Activated CD4-positive, alpha-beta T cell treated with anti-CD3 and anti-CD28 coated beads, Interleukin-10, Interleukin-2, amounts not matched to agents 100 ng/mL and 50 ng/mL, durations not matched to agents 16 hours and 8 hours (primary cell): ENCODE measurements at places on chromosomes 2 and 18.
A peak's percentile ranks its signal among the peaks of the same experiment; 100 is the strongest.

DNA sequence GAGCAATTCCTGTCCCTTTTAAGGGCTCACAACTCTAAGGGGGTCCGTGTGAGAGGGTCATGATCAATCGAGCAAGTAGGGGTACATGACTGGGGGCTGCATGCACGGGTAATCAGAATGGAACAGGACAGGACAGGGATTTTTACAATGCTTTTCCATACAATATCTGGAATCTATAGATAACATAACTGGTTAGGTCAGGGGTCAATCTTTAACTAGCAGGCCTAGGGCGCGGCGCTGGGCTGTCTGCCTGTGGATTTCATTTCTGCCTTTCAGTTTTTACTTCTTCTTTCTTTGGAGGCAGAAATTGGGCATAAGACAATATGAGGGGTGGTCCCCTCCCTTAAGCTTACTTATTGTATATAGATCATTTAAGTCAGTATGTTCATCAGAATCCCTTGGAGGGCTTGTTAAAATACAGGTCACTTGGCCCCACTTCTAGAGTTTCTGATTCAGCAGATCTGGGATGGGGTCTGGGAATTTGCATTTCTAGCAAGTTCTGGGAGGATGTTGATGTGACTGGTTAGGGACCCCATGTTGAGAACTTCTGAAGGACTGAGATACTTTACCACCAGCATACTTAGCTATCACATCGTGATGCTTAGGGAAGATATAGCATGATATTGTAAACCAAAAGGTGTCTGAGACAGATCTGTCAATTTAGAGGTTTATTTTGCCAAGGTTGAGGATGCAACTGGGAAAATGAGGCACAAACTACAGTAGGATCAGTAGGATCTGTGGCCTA is 2.8 kb upstream of the INPP4A start:
- no peak for DNase-seq

GRCh38 chr2:231169488-231169887 is 28.9 kb upstream of the ARMC9 start:
- DNase-seq: no peak

GRCh38 chr2:69565431-69565839 is 78.1 kb downstream of the AAK1 start:
- DNase-seq: peak; percentile 77

GRCh38 chr2:168075446-168075845 is 171.9 kb downstream of the STK39 start:
- DNase-seq: no peak

DNA sequence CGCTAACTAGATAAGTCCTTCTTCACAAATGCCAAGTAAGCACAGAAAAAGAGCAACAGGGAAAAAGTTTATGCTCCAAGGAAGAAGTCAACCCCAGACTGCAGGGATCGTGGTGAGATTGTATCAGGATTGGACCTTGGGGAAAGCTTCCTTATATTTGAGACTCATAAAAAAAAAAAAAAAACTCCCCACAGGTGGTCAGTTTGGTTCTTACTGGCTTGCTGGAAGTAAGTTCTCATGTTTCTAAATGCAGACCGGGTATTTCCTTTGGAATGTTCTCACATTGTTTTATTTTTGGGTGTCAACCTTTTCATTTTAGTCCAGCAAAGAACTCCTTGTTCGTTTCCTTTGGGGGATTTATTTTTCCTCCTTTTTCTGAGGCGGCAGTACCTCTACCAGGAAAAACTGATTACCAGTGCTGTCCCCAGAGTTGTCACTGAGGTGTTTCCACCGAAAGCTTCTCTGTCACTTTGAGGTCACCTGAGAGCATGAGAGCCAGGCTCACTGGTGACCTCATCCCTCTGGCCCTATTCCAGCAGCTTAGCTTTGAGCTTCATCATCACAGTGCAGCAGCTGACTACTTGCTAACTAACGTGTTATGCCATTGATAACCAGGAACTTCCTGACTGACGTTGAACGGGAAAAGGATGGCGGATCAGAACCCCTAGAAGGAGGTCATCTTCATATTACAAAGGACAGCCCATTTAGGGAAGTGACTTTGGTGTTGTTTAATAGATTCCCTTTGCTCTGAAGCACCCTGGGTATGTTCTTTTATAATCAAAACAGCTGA is 16.8 kb upstream of the ATP8B1 start:
- DNase-seq: no peak

DNA sequence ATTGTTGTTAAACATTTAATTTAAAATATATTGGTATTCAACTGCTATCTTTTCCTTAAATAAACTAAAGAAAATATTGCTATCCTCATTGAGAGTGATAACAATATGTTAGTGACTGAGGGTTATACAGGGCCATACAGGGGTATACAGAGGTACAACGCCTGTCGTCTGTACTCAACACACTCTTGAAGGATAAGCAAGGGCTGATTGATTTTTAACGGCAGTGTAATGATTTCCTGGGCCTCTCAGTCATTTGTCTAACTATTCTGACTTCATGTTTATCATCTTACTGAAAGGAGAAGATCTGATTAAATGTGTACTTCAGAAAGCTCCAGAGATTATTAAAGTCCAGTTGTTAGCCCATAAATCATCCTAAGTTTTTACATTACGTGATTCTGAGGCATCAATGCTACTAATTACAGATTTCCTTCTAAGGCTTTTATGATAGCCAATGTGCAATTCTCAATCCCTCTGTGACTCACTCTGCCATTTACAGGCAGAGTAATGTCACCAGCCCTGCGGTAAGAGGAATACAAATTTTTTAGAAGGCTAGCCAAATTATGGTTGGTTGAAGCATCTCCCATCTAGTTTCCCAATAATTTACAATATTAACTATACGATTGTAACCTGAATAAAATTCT is 893.0 kb upstream of the CHAC2 start:
- no peak for DNase-seq

DNA sequence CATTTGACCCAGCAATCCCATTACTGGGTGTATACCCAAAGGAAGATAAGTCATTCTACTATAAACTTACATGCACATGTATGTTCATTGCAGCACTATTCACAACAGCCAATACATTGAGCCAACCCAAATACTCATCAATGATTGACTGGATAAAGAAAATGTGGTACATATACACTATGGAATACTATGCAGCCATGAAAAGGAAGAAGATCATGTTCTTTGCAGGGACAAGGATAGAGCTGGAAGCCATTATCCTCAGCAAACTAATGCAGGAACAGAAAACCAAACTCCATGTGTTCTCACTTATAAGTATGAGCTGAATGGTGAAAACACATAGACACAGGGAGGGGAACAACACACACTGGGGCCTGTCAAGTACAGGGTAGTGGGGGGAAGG is 226.7 kb upstream of the HNMT start:
- no peak for DNase-seq

DNA sequence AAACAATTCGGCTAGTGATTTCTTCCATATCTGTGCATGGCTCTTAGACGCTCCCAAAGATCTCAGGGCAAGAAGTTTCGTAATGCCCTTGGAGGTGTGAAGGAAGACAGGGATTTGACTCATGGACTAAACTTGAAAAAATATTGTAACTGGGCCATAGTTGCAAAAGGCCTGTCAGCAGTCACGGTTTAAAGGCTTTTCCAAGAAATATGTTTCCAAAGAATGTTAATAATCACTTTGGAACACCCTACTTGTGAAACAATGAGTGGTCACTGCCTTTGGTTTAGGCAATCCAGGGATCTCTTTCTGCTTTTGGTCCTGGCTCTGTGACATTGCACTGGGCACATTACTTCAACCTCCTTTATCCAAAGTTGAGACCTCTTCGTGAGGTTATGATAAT is 102.5 kb upstream of the RASGRP3 start:
- DNase-seq: no peak

- DNase-seq: no peak
Measured at GRCh38 chr2:29417630-29418029, 302.4 kb downstream of the CLIP4 start.

DNA sequence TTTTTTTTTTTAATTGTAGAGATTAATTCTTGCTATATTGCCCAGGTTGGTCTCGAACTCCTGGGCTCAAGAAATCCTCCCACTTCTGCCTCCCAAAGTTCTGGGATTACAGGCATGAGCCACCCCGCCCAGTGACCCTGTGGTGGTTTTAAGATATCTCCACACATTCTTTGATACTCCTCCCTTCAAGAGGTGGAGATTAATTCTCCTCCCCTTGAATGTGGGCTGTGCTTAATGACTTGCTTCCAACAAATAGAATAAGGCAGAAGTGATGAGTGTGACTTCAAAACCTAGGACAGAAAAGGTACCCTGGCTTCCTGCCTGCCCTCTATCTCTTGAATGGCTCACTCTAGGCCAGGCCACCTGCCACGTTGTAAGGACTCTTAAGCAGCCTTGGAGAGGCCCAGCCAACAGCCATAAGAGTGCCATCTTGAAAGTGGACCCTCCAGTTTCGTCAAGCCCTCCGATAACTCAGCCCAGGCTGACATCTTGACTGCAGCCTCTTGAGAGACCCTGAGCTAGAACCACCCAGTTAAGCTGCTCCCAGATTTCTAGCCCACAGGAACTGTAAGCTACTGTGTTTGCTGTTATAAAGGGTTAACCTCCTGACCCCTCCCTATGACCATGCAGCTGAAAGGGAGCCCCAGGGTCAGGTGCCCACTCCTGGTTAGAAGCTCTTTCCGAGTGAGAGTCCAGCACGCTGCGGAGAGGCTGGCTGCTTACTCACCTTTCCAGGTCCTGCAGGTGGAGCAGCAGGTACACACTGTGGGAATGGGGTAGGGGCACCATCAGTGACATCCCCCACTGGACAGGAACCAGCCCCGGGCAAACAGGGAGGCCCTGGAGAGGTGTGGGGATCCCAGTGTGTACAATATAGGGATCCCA is 27.6 kb downstream of the MRPL35 start:
- no peak for DNase-seq

- no peak for DNase-seq
Measured at GRCh38 chr2:174322149-174322548, 12.6 kb upstream of the SP9 start.

DNA sequence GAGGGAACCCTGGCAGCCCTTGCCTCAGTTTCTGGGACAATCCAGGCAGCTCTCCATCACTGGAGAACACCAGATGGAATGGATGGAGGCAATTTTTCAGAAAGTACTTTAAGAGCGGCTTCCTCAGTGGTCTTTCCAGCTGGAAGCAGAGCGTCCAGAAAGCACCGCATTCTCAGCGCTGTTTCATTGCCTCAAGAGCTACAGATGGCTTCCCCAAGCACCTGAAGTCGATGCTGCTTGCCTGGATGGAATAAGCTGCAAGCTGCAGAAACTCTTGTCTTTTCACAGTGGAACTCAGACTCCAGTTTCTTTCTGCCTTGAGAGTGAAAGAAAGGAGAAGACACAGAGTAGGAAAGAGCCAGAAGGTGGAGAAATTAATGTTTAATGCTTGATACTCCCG is 766.9 kb downstream of the TDRD15 start:
- no peak for DNase-seq

- no peak for DNase-seq
Measured at GRCh38 chr18:56166914-56167313, 471.5 kb downstream of the TXNL1 start.

- DNase-seq: no peak
Measured at GRCh38 chr2:147110317-147110716, 734.5 kb upstream of the ACVR2A start.

DNA sequence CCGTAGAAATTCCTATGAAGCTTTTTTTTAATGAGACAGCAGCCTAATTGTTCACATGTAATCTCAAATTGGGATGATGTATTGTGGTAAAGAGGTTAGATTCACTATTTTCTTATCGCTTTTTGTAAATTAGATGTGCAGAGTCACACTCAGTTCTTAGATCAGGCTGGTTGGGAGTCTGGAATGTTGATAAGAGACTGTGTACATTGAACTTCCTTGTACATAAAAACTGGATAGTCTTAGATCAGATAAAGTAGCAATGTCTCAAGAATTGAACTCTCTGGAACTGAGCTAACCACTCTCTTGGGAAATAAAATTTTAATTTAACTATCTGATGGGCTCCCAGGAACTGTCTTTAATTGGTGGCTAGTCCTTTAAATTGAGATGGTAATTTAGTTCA is 108.1 kb upstream of the MSTN start:
- no peak for DNase-seq

DNA sequence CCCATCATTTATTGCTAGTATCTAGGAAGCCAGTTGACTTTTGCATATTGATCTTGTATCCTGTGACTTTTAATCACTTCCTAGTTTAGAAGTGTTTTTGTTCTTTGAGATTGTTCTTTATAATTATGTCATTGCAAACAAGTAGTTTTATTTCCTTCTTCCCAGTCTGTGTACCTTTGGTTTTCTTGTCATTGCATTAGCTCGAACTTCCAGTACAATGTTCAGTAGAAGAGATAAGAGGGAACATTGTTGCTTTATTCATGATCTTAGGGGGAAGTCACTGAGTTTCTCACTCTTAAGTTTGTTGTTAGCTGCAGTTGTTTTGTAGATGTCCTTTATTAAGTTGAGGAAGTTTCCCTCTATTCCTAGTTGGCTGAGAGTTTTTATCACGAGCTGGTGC is 61.0 kb downstream of the TRAPPC12 start:
- no peak for DNase-seq

DNA sequence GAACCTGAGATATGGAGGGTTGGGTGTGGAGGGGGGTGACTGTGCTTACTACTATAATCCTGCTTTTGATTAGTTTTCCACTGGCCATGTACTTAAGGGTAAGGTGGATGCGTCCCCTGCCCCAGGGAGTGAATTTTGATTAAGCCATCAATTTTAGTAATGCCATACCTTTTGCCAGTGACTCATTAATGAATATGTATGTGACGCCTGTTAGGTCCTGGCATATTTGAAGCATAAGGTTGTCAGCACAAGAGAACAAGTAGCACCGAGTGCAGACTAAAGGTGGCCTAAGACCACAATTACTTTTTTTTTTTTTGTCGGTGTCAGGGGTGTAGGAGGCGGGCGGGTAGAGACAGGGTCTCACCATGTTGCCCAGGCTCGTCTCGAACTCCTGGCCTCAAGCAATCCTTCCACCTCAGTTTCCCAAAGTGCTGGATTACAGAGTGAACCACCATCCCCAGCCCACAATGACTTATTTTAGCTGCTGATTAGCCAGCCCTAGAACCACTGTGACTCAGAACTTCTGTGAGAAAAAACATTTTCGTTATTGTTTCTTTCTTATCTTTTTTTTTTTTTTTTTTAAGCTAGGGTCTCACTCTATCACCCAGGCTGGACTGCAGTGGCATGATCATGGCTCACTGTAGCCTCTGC is 7.0 kb downstream of the TANC1 start:
- no peak for DNase-seq
